ENCODE measurements at places on chromosomes 16 and 17.

GRCh38 chr17:4506175-4506813, 7.6 kb downstream of the SPNS2 start:
- DNase-seq, result no peak

GRCh38 chr16:89395150-89396142, 94.9 kb downstream of the ANKRD11 start:
- DNase-seq, result peak; percentile 96

DNA sequence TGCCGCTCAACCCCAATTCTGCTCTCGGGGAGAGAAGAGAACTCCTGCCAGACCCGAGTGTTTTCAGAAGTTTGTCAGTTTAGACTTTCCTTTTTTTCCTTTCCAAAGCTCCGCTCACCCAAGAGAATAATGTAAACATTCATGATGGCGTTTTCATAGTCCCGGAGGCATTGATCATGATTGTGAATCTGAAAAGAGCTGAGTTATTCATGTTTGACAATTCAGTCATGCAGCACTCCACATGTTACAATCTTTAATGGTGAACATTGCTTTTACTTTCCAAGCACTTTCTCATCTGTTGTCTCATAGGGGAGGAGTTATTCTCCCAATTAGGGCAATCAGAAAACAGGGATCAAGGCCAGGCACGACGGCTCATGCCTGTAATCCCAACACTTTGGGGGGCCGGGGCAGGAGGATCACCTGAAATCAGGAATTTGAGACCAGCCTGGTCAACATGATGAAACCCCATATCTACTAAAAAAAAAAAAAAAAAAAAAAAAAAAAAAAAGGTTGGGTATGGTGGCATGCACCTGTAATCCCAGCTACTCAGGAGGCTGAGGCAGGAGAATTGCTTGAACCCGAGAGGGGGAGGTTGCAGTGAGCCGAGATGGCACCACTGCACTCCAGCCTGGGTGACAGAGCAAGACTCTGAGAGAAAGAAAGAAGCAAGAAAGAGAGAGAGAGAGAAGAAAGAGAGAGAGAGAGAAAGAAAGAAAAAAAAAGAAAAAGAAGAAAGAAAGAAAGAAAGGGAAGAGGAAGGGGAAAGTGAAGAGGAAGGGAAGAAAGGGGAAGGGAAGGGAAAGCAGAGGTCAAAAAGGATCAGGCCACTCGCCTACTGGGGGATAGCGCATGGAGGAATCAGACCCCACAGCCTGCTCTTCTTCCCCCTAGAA, 70.0 kb upstream of the TNRC6C start:
- no peak for DNase-seq

DNA sequence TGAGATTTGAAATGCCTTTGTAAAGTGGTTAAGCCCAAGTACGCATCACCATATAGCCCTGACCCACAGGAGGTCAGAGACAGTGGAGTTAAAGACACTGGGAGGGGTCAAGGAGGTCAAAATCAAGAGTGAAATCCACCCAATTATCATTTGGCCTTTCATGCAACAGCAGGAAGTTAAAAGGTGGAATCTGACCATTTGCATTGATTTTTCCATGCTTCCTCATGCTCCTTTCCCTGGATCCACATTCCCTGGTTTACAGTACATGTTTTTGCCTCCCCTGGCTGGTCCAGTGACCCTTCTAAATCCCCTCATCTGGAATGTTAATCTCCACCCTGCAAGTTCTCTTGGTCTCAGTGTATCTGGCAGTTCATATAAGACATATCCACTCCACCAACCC, 36.6 kb upstream of the TOM1L1 start:
- no peak for DNase-seq

DNA sequence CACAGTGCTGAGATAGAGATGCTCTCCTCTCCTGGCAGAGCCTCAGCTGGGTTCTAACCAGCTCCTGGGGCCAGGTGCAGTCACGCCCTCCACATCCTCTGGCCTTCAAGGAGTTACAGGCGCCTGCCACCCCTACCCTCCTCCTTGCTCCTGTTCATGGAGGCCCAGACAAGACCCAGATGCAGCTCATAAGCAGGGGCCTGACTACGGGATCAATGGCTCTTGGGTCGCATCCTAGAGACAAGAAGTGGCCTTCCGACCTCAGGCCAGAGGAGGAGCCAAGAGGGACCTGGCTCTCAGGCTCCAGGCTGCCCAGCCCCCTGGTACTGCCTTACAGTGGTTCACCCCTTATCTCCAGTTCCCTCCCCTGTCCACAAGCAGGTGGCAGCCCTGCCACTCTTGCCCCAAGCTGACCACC, 23.0 kb downstream of the ARHGAP27 start:
- no peak for DNase-seq

DNA sequence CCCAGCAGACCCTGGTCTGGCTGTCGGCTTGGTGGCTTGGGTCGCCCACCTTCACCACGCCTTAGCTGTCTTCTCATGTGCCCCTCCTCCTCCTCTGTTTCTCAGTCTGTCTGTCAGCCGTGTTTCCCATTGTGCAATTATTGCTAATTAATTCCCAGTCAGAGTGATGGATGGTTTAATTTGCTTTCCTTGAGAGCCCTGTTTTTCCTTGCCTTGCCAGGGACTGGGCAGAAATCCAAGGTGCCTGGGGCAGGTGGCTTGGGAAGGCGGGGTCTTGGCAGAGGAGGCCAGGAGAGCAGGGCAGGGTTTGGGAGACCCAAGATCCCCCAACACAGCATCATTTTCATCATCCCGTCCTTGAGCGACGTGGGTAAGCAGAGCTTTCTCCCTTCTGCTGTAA, 21.3 kb downstream of the NECAB2 start:
- DNase-seq, result no peak

GRCh38 chr16:87303431-87303930, 13.7 kb downstream of the C16orf95 start:
- DNase-seq, result no peak

- no peak for DNase-seq
Observed at GRCh38 chr16:78990309-78990701, 610.2 kb downstream of the MAF start.

DNA sequence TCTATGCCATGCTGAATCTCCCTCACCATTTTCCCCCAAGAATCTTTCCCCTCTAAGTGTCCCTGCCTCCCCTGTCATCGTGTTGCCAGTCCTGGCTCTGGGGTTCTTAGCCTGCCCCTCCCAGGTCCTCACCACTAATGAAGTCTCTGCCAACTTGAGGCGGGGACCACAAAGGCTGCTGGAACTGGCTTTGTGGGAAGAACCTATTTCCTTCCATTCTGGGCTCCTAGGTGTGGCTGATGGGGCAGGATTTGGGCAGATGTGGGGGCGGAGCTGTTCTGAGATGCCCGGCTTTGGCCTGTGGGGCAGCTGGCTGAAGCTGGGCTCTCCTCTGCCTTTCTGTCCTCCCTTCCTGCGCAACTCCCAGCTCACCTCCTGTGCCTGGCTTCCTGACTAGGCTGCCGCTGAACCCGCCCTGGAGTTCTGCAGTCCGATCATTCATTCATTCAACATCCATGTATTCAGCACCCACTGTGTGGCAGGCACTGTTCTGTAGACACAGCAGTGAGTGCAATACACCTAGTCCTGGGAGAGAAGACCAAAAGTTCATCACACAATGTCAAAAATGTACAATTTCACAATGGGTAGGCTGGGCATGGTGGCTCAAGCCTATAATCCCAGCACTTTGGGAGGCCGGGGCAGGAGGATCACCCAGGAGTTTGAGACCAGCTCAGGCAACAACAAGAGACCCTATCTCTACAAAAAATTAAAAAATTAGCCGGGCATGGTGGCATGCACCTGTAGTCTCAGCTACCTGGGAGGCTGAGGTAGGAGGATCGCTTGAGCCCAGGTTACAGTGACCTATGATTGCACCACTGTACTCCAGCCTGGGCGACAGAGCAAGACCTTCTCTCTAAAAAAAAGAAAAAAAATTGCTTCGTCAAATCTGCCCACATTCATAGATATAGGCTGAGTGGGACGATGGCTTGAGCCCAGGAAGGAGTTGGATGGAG, 1.9 kb upstream of the SNN start:
- no peak for DNase-seq

DNA sequence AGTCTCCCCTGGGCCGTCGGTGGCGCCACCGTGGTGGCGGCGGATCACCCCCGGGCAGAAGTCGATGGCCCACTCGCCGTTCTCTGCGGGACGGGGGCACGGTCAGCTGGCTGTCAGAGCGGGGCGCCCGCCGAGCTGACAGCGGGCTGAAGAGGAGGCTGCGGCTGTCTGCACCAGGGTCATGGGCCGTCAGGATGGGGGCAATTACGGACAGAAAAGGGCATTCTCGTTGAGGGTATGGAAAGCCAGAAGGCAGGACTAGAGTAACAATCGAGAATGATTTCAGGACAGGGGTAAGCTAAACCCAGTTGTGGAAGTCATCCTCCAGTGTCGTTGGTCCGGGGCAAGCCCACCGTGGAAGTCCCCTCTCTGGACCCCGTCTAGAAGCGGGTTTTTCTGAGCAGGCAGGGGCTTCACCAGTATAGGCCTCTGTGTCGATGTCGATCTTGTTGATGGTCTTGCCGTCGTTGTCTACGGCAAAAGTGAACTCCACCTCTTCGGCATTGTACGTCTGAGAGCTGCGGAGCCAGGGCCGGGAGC, 1.7 kb downstream of the CHRNE start:
- DNase-seq, result no peak
